CD8-positive, alpha-beta T cell (primary cell): ENCODE measurements at places on chromosomes 2 and 18. TPM values are rescaled to one million over a fixed set of nuclear protein-coding genes. Genes with fewer than 3 reads are reported as not detected.

C2orf15 gene
- total RNA-seq = 1.8 TPM

TMEM163 gene
- 0.19 TPM for total RNA-seq

CNNM3 gene
- total RNA-seq = 40.1 TPM

GRCh38 chr2:112021781-112022231 lies 33.3 kb upstream of the TMEM87B start:
- DNase-seq = no peak

DNA sequence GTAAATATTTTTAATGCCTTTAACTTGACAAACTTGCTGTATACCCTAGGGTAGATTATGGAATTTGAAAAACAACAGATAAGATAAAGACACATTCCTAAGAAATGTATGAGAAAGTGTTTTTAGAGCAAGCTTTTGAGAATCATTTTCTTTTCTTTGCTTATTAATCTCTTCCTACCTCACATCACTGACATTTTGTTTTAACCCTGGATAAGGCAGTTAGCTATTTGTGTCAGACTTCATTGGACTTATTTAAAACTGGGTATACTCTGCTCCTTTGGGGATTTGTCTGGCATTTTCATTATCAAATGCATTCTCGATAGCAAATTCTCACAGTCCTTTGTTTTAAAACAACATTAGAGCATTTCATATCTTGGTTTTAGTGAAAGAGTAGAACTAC lies 17.2 kb downstream of the EML4 start:
- DNase-seq = no peak

- DNase-seq = no peak
These were observed 20.1 kb downstream of the FIGN start for GRCh38 chr2:163715668-163716067.

DNA sequence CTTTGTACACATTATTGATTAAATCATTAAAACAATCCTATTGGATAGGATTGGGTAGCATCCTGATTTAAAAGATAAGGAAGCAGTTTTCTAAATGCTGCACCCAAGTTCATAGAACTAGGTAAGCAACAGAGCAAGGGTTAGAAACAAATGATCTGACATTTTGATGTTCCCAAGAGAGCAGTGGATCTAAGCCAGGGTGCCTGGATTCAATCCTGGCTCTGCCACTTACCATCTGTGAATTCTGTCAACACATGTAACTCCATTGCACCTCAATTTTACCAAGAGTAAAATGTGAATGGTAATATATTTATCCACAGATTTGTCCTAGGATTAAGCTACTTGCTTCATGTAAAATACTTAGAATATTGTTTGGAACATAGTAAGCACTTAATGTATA lies 982.6 kb upstream of the FANCL start:
- no peak for DNase-seq

- no peak for DNase-seq
These were observed 32.5 kb downstream of the HDAC4 start for GRCh38 chr2:239368321-239368720.

GRCh38 chr2:226970362-226970761 lies 134.5 kb downstream of the RHBDD1 start:
- no peak for DNase-seq

- no peak for DNase-seq
These were observed 134.7 kb upstream of the PID1 start for GRCh38 chr2:229405796-229406195.

- DNase-seq = no peak
These were observed 69.9 kb downstream of the SH3BP4 start for GRCh38 chr2:235021752-235022151.
